ENCODE measurements at places on chromosomes 4 and X.

DNA sequence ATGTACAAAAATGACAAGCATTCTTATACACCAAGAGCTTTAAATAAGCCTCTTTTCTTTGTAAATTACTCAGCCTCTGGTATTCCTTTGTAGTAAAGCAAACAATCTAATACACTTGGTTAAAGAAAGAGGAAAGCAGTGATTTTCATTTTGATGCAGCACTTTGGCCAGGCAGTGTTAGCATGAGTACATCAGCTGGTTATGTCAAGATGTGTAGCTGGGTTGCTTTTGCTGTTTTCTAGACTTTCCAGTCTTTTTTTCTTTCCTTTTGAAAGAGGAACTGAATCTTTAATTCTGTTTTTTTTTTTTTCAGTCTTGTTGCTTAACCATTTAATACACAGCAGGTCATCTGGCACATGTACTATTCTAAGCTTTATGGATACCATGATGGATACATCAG lies 167.1 kb upstream of the AADAT start:
- DNase-seq, result no peak

GRCh38 chr4:152342293-152342692 lies 193.6 kb downstream of the FBXW7 start:
- DNase-seq, result no peak

DNA sequence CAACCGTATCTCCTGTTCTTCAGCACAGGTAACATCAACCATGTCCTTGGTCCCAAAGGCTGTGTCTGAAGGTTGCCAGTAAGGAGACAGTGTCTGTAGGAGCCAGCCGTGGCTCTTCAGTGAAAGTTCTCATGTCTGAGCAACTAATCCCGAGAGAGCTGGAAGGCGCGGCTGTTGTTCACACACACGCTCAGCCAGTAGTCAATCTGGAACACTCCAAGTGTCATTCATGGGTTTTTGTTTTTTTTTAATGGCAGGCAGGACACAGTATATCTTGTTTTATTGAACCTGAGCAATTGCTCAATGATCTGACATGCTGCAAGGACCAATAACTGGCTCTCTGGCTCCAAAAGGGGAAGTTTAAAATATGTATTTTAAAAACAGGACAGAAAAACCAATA lies 48.4 kb upstream of the MAP3K15 start:
- no peak for DNase-seq

DNA sequence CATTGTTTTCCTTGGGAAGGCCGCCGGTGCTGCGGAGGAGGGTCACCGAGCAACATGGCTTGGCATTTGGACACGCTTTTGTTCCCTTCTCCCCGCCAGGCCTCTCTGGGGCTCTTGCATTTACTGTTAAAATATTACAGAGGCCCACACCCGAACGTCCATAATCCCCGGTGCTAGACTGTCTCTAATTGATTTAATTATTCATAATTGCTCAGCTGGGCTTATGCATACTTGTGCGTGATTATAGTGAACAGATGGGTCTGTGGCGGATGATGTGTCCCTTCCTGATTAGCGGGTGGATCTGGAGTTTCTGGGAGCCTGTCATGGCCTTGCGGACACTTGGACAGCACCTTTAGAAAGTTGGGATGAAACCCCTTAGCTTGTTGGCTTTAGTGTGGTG lies 100.2 kb upstream of the MSX1 start:
- no peak for DNase-seq

DNA sequence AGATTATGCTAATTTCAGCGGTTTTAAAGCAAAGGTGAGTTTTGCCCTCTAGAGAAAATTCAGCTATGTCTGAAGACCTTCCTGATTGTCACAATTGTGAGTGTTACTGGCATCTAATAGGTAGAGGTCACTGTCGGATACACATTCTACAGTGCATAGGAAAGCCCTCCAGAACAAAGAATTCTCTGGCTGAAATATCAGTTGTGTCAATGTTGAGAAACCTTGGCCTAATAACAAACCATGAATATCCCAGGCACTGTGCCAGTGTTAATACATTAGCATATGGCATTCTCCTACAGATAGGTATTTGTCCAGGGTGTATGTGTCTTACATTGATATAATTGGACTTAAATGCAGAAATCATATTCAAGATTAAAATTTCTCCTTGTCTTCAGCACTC lies 294.3 kb downstream of the FSTL5 start:
- DNase-seq, result no peak

DNA sequence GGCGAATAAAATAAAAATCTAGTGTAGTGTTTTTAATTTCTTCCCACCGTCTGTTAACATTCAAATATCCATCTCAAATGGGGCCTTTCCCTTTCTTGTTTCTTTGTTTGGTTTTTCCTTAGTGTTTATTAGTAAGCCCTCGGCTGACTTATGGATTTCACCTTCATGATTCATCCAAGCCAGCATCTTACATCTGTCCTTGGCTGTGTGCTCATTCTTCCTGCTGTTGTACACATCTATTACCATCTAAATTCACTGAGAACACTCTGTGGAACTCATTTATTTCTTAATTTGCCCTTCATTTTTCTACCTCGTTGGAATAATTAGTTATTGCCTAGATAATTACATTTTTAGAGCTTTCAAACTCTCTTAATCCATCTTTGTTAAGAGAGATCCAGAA lies 84.9 kb downstream of the SPCS3 start:
- no peak for DNase-seq
